ENCODE measurements at places on chromosomes 3 and 15. TPM values are rescaled to one million over a fixed set of nuclear protein-coding genes. Genes with fewer than 3 reads are reported as not detected.
A peak's percentile ranks its signal among the peaks of the same experiment; 100 is the strongest.

Gene CATSPER2
- 0.60 TPM for total RNA-seq

Gene CHL1
- 0.10 TPM for total RNA-seq

Gene FRMD5
- total RNA-seq: 9.3 TPM

Gene HTR3E
- not detected for total RNA-seq

Gene PIK3CA
- 19.0 TPM for total RNA-seq

Gene IL5RA
- not detected for total RNA-seq

Gene SLC24A1
- total RNA-seq: 3.8 TPM

Gene CLEC3B
- total RNA-seq: 2.4 TPM

Gene PP2D1
- not detected for total RNA-seq

Gene IQCH
- total RNA-seq: 7.0 TPM

Gene IGSF10
- total RNA-seq: 0.59 TPM

Gene MFAP1
- 46.4 TPM for total RNA-seq

GRCh38 chr3:156033428-156033827, 87.0 kb upstream of the KCNAB1 start:
- DNase-seq: no peak

- no peak for DNase-seq
Observed at GRCh38 chr15:47796339-47796738, 79.0 kb downstream of the SEMA6D start.

DNA sequence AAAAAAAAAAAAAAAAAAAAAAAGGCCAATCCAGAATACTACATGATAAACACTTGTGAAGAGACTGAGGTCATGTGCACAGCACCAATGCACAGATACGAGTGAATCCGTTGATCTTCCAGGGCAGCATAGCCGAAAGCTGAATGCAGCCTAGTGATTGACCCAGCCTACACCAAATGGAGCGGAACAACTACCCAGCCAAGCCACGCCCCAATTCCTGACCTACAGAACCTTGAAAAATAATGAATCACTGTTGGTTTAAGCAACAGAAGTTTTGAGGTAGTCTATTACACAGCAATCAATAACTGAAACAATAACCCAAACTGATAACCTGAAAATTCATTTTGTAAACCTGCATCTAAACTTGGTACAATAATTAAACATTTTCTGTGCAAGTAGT, 361.0 kb downstream of the FHIT start:
- DNase-seq: no peak

DNA sequence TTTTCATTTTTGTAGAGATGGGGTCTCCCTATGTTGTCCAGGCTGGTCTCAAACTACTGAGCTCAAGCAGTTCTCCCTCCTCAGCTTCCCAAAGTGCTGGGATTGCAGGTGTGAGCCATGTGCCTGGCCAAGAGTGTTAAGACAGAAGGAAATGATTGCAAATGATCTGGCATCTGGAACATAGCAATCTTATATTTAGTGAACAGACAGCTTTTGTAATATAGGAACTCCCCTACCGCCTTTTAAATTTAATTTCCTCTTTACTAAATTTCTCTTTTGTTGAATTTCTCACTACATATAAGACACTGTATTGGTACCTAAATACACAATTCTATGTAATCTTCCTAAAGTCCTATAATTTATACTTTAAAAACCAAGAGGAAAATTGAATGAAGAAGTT, 13.1 kb downstream of the ANO10 start:
- no peak for DNase-seq

- peak; percentile 67 for DNase-seq
Observed at GRCh38 chr15:80474224-80475215, 70.3 kb downstream of the ARNT2 start.

GRCh38 chr3:102205647-102206046, 229.2 kb upstream of the ZPLD1 start:
- DNase-seq: no peak

GRCh38 chr15:58748852-58749531, 515 bp downstream of the ADAM10 start:
- DNase-seq: peak; percentile 43

DNA sequence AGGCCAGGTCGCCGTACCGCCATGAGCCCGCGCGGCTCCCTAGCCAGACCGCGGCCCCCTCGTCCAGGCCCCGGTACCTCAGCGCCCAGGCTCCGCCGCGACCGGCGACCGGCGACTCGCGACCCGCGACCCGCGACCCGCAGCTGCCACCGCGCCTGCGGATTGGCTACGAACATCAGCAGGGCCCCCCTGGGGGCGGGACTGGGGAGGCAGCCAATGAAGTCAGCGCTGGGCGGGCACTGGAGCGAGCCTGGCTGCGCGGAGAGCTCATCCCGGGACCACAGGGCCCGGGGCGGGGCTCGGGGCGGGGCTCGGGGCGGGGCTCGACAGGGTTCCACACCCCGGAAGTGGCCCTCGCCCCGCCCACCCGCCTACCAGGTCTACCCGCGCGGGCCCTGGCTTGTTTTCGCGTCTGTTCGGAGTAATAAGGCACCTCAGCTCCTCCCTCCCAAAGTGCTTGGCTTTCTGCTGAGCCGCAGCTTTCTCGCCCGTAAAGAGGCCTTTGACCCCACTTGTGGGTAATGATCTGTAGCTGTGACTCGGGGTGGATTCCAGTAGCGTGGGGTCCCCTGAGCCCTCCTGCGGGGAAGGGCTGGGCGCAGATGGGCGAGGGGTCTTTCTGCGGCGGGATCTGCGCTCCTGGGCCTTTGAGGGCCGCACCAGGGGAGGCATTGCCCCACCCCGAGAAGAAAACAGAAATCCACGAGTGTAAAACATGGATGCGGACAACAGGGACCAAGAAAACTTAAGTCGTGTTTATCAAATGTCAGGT, at the start of gene LYSMD4:
Gene LYSMD4 (minus strand): TSS at position 170 of the 772 bp plus-strand sequence. CDS start 1,438 bp downstream, outside the sequence.
- DNase-seq: peak; percentile 93

DNA sequence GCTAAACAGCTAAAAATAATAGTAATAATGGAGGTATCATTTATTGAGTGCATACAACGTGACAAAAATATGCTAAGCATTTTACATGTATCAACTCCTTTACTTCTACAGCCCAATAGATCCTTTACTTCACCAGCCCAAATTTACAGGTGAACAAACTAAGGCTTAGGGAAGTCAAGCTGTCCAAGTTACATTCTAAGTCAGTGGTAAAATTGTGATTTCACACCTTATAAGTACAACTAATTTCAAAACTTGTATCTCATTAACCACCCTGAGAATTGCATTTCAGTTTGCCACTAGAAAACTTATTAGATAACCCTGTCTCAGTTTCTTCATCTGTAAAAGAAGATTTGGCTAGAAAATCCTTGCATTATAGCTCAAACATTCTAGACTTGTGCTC, 10.7 kb downstream of the SLC33A1 start:
- DNase-seq: no peak

- DNase-seq: no peak
Observed at GRCh38 chr3:130609166-130609979, 92.4 kb downstream of the COL6A6 start.

DNA sequence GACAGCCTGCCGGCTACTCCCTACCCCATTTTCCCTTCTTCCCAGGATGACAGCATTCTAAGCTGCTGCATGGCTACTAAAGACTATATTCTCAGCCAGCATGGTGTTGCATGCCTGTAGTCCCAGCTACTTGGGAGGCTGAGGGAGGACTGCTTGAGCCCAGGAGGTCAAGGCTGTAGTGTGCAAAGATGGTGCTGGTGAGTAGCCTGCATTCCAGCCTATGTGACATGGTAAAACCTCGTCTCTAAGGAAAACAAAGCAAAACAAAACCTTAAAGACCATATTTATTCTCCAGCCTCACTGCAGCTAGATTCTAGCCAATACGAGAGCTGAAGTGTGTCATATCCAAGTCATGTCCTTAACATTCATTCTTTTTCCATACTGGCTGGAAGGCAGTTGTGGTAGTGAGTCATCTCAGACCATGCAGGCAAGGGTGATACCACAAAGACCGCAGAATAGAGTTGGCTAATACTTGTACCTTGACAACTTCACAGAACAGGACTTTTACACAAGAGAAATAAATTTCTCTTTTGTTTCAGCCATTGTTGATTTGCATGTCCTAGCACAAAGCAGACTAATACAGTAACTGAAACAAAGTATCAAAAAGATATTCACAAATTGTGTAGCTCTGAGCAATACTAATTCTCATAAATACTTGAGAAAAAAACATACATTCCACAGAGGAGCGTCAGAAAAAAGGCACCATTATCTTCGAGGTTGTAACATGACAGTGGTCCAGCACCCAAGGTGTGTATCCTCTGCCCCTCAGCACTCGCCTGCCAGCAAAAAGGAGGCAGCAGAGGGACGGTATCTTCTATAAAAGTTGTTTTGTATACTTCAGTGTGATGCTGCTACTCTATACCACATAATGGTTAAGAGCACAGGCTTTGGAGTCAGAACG, 14.8 kb downstream of the PBRM1 start:
- DNase-seq: peak; percentile 100

DNA sequence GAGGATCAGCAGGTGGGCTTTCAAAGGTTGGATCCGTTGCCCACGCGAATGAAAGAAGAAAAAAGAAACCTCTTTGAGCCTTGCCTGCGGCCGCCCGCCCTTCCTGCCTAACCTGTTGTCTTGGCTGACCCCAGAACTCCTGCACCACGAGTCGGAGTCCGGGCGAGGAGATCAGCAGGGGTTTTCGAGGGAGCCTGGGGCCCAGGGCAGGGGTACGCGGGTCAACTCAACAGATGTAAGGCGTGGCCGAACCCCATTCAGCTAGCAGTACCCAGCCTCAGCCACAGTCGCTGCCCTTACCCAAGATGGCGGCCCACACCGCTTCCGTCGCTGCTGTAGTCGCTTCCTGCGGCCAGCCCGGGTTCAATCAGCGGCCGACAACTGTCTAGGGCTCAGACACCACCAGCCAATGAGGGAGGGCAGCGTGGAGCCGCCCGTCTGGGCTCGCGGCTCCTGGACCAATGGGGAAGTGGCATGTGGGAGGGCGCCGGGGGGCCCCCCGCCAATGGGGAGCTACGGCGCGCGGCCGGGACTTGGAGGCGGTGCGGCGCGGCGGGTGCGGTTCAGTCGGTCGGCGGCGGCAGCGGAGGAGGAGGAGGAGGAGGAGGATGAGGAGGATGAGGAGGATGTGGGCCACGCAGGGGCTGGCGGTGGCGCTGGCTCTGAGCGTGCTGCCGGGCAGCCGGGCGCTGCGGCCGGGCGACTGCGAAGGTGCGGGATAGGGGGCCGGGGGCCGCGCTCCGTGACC, at the start of gene MANF:
Gene MANF (plus strand): TSS at position 566 of the 748 bp plus-strand sequence. CDS start 52 bp downstream, at position 618.
- DNase-seq: peak; percentile 98

DNA sequence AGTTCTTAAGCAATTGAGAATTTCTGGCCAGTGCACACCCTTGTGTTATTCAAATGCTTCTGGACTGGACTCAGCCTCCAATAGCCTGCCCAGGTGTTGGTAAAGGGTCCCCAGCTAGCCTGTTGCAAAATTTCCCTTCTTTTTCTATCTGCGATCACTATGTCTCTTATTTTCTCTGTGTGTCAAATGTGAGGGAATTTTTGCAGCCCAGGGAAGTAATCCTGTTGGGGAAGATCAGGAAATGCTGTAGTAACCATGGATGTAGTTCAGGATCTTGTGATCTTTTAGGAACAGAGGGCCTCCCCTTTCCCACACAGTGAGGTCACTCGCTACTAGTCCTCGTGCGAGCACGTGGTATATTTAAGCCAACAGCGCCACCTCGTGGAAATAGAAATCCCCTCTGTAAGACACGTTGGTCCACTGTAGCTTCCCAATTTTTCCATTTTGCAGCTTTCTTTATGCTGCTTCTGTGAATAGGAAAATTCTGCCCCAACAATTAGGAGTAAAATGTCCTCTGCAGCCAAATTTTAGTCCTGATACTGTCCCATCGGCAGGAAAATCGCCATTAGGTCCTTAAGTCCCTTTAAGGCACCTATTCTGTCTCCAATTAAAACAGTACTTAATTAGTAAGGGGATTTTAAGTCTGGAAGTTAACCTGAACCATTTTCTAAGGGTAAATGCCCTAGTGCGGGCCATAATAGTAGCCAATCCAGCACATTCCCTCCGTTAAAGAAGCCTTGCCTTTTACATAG, 4.0 kb upstream of the SMCO1 start:
- peak; percentile 81 for DNase-seq

DNA sequence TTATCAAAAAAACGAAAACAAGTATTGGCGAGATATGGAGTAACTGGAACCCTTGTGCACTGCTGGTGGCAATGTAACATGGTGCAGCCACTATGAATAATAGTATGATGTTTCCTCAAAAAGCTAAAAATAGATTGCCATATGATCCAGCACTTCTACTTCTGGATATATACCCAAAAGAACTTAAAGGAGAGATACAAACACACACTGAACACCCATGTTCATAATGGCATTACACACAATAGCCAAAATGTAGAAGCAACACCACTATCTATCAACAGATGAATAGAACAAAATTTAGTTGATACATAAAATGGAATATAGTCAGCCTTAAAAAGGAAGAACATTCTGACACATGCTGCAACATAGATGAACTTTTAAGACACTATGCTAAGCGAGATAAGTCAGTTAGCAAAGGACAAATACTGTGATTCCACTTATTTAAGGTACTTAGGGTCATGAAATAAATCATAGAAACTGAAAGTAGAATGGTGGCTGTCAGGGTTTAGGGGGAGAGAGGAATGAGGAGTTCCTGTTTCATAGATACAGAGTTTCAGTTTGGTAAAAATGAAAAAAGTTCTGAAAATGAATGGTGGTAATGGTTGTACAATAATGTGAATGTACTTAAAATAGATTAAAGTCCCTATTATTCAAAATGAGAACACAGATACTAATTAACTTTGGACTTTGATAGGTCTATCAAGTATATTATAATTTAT, 59.4 kb upstream of the IMPG2 start:
- no peak for DNase-seq

DNA sequence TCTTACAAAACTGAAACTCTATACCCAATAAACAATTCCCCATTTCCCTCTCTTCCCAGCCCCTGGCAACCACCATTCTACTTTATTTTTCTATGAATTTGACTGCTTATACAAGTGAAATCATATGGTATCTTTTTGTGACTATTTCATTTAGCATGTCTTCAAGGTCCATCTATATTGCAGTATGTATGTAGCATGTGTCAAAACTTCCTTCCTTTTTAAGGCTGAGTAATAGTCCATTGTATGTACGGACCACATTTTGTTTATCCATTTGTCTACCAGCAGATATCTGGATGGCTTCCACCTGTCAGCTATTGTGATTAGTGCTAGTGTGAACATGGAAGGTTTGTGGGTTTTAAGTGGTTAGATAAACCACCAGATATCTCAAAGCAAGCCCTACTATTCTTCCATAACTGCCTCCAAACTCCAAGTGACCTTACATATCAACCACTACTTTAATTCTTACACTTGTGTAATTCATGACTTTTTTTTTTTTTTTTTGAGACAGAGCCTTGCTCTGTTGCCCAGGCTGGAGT, 134.7 kb downstream of the TMCC1 start:
- DNase-seq: no peak

- DNase-seq: no peak
Observed at GRCh38 chr3:60528651-60529050, 722.6 kb downstream of the FHIT start.

GRCh38 chr3:133927540-133928066, 31.9 kb upstream of the RAB6B start:
- peak; percentile 43 for DNase-seq

DNA sequence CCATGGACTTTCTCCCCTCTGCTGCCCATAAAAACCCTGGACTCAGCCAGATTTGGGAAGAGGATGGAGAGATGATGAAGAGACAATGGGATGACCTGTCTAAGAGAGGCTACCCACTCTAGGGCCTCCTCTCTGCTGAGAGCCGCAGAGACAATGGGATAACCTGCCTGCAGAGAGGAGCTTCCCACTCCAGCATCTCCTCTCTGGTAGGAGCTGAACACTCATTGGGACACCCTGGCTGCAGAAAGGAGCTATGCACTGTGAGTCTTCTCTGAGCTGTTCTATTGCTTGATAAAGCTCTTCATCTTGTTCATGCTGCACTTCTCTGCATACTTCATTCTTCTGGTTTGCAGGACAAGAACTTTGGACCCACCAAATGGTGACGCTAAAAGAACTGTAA, 4.5 kb upstream of the XCR1 start:
- DNase-seq: no peak

- no peak for DNase-seq
Observed at GRCh38 chr3:69594286-69594685, 145.0 kb upstream of the MITF start.

All from RPMI7951 (cell line).